ENCODE measurements at places on chromosomes 12 and 14. TPM values are rescaled to one million over a fixed set of nuclear protein-coding genes. Genes with fewer than 3 reads are reported as not detected.

The SPTLC2 gene
- 21.5 TPM for polyA plus RNA-seq

The IL31 gene
- polyA plus RNA-seq, result not detected

The CACNA1C gene
- polyA plus RNA-seq, result not detected

The TESPA1 gene
- not detected for polyA plus RNA-seq

The TEX22 gene
- polyA plus RNA-seq, result 0.02 TPM

The CDKL1 gene
- polyA plus RNA-seq, result 3.1 TPM

The GPR68 gene
- 0.06 TPM for polyA plus RNA-seq

The ACOT4 gene
- 0.41 TPM for polyA plus RNA-seq

GRCh38 chr14:36086629-36087395, 89.7 kb downstream of the PTCSC3 start:
- no peak for DNase-seq

DNA sequence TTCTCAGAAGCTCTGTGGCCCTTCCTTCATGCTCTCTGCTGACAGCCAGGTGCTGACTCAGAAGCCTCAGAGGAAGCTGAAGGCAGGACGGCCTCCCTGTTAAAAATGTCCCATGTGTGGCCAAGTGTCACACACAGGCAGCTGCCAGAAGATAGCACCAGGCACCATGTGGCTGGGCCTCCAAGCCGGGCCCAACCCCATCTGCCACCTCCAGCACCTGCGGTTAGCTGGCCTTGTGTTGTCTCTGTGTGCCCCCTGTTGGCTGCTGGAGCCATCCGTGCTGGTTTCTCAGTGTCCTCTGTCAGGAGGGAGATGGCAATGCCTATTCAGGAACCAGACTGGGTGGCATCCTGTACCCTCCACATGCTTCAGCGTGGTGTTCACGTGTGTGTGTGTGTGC, 63.2 kb downstream of the TSPAN11 start:
- no peak for DNase-seq

- DNase-seq, result no peak
Observed at GRCh38 chr14:101167428-101167827, 263.9 kb upstream of the RTL1 start.

- DNase-seq, result no peak
Observed at GRCh38 chr12:52760623-52761022, 16.5 kb downstream of the KRT76 start.

DNA sequence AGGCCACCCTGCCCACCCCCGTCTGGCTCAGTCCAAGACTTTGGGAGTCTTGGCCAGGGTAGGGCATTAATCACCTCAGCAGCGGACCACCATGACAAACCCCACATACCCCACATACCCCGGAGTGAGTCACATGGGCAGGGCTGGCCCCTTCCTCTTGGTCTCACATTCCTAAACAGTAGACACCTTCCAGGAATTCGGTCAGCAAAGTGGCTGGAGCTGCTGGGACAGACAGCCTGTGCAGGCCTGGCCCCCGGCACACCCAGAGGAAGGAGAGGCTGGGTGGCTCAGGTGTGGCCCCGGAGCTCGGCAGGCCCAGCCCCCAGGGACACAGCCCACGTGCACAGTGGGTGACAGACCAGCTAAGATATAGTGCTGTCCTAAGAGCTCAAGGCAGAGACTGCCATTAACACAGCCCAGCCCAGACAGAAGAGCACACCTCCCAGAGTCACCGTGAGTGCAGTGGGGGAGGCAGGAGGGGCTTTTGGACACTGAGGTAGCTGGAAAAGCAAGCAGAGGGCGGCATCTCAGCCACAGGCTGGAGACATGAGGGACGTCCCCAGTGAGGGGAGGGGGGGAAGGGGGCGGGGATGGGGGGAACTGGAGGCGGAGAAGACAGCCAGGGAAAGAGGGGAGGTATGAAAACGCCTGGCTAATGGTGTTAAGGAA, 24.0 kb downstream of the CCDC85C start:
- peak; percentile 63 for DNase-seq

DNA sequence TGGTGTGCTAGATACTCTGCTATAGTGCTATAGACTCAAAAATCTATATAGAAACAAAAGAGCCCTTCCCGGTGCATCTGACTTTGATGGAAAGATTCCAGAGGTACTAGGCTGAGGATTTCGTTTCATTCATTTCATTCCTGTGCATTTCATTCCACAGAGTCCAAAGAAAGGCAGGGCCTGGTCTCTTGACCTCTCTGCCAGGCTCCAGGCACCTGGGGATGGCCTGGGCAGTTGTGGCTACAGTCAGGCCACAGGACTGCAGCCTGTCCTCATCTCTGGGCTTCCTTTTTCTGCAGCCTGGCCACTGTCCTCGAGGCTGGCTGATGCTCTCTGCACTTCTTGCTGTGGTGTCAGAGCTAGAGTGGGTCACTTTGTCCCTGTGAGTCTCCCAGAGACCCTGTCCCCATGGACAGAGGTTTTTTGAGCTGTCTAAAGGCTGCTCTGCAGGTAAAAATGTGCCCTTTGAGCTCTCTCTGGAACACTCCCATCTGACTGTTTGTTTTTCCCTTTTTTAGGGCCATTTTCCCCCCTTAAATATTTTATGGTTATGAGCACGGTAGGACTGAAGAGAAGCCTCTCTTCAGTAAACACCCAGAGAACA, 3.2 kb upstream of the VDR start:
- DNase-seq, result no peak

- no peak for DNase-seq
Observed at GRCh38 chr14:43336351-43336750, 1170.7 kb downstream of the FSCB start.

DNA sequence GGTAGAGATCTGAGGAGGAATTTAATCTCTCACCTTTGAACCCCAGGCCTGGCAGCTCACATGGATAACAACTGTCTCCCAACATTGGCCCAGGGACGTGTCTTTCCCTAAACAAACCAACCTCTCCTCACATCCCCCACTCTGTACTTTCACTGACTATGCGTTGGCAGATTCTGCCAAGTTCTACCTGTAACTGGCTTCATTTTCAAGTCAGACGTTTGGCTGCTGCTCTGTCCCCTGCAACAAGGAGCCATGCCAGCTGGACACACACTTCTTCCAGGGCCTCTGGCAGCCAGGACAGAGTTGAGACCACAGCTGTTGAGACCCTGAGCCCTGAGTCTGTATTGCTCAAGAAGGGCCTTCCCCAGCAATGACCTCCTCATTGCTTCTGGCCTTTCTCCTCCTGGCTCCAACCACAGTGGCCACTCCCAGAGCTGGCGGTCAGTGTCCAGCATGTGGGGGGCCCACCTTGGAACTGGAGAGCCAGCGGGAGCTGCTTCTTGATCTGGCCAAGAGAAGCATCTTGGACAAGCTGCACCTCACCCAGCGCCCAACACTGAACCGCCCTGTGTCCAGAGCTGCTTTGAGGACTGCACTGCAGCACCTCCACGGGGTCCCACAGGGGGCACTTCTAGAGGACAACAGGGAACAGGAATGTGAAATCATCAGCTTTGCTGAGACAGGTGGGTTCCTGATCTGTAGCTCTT, at the start of gene INHBC:
INHBC (plus strand) TSS at position 268 of the 707 bp plus-strand sequence; CDS start at position 371, 103 bp downstream.
- DNase-seq, result no peak

DNA sequence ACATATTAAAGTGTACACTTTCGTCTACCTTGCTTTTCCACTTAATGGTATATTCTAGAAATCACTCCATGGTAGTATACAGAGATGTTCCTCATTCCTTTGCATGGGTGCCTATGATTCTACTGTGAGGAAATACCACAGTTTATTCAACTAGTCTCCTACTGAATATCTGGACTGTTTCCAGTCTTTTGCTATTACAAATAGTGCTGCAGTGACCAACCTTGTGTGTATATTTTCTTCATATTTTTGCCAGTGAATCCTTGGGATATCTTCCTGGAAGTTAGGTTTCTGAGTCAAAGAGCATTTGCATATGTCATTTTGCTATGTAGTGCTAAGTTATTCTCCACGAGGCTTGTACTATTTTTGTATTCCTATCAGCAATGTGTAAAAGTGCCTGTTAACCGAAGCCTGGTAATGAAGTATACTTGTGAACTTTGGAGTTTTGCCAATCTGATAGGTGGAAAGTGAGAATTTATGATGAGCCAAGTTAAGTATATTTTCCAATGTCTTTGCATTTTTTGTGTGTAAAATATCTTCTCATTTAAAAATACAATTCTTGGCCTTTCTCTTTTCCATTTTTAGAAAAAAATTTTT, 31.3 kb upstream of the TMEM263 start:
- DNase-seq, result no peak

- no peak for DNase-seq
Observed at GRCh38 chr12:119089380-119090013, 89.2 kb upstream of the HSPB8 start.

GRCh38 chr12:109309381-109310246, 530 bp upstream of the FOXN4 start:
- no peak for DNase-seq

- peak; percentile 19 for DNase-seq
Observed at GRCh38 chr12:6742834-6743233, 10.1 kb downstream of the MLF2 start.

- DNase-seq, result peak; percentile 38
Observed at GRCh38 chr12:89417246-89417977, 65.1 kb upstream of the DUSP6 start.

GRCh38 chr12:98022961-98023360, 492.4 kb upstream of the TMPO start:
- peak; percentile 29 for DNase-seq

GRCh38 chr12:82504409-82504808, 146.1 kb downstream of the METTL25 start:
- DNase-seq, result no peak

- DNase-seq, result no peak
Observed at GRCh38 chr12:110658878-110659277, 30.0 kb downstream of the HVCN1 start.

DNA sequence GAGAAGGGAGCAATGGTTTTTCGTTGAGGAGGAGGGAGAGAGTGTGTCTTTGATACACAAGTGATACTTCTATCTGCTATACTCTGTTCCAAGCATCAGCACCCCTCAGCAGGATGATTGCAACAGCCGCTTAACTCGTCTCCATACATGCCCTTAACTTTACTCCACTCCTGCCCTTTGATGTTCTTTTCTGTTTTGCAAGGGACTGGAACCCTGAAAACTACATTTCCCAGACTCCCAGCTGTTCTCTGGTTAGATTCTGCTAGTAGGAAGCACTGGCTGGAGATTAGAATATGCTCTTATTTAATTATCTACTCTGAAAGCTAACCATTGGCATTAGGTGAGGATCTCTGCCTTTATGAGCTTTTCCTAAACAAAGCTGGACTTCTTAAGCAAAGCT, 23.5 kb upstream of the CRADD start:
- no peak for DNase-seq

All from mammary epithelial cell (primary cell).